ENCODE measurements at places on chromosomes 5 and 9.

DNA sequence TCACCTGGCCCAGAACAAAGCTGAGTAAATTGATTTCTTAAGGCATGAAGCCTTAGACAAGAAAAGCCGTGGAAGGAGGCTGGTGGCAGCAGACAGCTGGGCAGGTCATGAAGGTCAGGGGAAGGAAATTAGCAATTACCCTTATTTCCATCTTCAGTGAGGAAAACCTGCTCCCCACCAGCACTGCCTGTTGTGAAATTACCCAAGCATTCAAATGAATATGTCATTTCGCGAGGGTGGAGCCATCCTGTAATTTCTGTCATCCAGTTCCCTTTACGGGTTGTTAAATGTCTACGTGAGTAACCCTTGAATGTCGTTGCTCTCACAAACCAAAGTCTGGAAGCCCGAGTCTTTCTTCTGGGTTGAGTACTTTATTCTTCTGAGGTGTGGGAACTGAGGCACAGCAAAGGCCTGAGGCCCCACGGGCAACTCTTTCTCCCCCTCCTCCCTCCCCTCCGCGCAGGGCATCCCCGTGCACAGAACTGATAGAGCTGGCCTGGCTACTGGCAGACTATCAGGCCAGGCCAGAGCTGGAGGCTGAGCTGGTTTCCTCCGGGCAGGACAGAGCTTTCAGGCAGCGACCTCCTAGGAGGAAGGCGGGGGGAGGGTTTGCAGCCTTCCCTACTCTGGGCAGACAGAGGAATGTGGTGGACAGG, 22.0 kb upstream of the AK3 start:
- DNase-seq: peak; percentile 14

DNA sequence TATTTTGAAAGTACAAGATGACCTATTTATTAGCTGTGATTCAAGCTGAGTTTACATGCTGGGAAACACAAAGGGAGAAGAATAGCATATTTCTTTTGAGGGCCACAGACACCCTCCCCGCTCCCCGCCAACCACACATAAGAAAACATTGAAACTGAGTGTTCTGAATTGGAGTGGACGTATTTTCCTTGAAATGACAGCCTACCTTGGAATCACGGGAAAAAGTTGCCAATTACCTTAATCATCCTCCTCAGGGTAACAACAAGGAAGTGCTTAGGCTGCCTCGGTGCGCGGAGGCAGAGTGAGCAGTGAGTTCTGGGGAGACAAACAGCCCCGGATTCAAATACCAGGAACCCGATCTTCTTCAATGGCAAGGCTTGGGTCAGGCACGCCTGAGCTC, 31.4 kb downstream of the CFAP77 start:
- DNase-seq: no peak

GRCh38 chr5:52668544-52669185, 119.1 kb upstream of the ITGA1 start:
- no peak for DNase-seq

DNA sequence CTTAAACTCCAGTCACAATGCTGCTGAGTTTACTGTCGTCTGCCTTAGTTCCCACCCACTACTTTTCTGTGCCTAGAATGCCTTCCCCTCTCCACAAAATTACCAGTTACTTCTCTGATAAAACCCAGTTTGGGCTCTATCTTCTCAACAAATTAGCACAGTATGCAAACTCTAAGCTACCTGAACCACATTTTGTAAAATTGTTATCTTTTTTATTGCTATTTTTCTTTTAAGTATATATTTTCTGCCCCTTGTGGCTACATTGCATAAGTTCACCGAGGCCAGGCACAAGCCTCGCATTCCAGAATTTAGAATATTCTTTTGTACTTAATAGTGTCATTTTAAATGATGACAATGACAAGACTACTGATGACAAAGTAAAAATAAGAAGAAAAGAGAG, 60.0 kb downstream of the POU5F2 start:
- no peak for DNase-seq

GRCh38 chr9:113538131-113538530, 74.6 kb downstream of the RGS3 start:
- no peak for DNase-seq

- no peak for DNase-seq
Observed at GRCh38 chr5:56751572-56752313, 63.6 kb upstream of the MAP3K1 start.

DNA sequence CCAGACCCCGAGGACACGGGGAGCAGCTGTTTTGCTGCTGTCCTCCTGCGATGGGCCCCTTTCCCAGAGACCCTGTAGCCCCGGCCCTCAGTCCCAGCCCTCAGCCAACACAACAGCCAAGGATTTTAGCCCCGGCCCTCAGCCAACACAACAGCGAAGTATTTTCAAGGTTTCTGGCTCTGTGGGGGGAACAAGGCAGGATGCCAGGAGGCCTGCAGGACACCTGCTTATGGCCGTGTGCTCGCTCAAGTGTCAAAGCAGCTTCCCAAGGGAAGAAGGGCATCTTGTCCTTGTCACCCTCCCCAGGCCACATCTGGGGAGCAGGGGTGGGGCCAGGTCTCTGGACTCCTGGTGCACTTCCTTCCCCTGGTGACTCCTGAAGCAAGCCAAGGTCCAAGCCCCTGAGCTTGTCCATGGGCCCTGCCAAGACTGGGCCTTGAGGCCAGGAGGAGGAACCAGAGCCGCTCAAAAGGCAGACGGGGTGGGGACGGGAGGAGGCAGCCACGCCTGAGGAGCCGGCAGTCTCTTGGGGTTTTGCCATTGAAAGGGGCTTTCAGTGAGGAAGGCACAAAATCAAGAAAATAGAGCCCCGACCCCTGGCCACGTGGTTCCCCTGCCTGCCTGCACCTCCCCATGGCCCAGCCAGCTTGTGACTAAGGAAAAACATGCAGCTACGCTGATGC, 10.8 kb downstream of the KCNT1 start:
- DNase-seq: peak; percentile 92

DNA sequence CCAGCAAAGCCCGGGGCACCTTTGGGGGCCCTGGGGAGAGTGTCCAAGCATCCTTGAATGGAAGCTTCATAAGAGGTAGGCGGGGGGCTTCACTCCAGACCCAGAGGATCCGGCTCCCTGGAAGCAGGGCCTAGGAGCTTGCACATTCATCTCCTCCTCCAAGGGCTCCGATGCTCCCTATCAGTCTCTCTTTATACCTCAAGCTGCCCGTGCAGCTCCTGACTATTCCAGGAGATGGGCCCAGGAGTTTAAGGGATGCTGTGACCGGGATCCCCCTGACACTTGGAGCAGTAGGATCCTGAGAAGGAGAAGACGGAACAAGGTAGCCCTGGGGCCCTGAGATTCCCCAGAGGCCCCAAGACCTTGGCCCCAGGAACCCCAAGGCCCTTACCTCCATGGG, 25.9 kb downstream of the CSF1R start:
- no peak for DNase-seq

DNA sequence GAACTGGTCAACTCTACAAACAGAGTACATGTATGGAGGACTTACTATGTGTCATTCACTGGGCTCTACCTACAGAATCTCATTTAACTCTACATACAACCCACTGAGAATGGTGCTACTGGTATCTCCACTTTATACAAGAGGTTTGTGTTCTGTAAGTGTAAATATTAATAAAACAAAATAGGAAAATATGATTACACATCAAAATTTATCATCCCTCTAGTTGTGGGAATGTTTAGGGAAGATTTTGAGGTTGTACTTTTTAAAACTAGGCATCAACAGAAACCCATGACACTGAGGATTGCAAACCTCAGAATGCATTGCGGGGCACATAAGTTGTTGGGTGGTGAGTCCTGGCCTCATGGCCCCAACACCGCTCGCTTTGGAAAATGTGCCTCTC, 11.7 kb downstream of the SH3RF2 start:
- DNase-seq: no peak

DNA sequence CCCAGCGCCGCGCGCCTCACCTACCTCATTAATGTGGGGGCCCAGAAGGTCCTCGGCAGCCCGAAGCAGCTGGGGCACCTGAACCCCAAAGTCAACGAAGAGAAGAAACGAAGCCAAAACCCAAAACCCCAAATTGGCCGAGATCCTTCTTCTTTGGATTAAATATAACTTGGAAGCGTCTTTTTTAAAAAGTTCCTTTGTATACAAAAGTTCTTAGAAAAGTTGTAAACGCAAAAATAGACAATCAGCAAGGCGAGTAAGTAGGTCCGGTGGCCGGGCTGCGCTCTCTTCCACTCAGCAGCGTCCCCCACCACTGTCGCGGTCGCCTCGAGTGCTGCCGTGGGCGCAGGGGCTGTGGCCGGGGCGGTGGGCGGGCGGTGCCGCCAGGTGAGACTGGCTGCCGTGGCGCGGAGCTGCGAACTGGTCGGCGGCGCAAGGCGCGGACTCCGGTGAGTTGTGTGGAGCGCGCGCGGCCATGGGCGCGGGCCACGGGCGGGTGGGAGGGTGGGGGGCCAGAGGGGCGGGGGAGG, 360 bp downstream of the KLF4 start:
- no peak for DNase-seq

- no peak for DNase-seq
Observed at GRCh38 chr9:14155237-14155636, 158.7 kb downstream of the NFIB start.
